ENCODE measurements at places on chromosomes 16 and 17.

- DNase-seq, result no peak
These were observed 477 bp downstream of the NTAN1 start for GRCh38 chr16:15055141-15056053.

GRCh38 chr17:72463287-72464102 lies 342.7 kb downstream of the SOX9 start:
- peak; percentile 79 for DNase-seq

GRCh38 chr17:10171581-10171981 lies 26.8 kb downstream of the GAS7 start:
- no peak for DNase-seq

DNA sequence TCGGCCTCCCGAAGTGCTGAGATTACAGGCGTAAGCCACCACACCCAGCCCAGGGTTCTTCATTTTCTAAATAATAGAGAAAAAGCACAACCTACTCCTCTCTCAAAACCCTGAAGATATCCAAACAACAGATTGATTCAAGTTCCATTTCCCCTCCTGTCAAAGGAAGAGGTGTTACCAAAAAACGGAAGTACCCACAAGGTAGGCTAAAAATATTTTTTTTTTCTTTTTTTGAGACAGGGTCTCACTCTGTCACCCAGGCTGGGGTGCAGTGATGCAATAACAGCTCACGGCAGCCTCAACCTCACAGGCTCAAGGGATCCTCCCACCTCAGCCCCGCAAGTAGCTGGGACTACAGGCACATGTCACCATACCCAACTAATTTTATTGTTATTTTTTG lies 18.9 kb downstream of the UTP6 start:
- no peak for DNase-seq

GRCh38 chr17:75514919-75515495 lies 330 bp downstream of the CASKIN2 start:
- peak; percentile 33 for DNase-seq

DNA sequence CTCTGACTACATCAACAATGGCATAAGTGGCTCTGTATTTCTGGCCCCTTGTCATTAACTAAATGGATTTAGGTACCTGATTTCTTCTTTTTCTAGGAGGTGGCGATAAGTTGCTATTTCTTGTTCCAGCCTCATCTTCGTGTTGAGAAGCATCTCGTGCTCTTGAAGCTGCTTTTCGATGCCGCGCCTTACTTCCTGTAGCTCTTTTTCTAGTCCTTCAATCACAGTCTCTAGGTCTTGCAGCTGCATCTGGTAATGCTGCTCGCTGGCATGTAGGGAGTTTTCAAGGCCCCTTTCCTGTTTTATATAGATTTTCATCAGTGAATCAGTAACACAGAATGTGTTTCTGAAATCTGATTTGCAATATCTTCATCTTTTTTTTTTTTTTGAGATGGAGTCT lies 5.1 kb downstream of the KRT222 start:
- no peak for DNase-seq
